ENCODE measurements at places on chromosomes 1 and 21.

DNA sequence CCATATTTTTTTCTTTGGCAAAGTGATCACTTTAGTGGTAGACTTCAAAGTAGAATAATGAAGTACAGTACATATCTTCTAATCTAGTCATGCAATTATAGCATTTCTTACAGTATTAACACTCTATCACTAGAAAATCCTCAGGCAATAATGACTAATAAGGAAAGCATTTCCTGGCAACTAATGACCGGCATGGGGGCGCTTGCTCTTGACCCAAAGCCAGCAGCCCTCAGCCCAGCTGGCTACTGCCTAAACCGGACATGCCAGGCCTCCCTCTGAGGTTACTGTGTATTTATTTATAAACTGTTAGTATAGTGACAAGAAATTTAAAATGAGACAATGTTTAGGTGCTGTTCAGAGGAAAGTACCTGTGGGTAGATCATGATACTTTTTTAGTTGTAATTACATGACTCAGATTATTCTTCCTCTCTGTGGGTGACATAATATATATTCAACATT is 633.8 kb downstream of the PTPRC start:
- DNase-seq = no peak

DNA sequence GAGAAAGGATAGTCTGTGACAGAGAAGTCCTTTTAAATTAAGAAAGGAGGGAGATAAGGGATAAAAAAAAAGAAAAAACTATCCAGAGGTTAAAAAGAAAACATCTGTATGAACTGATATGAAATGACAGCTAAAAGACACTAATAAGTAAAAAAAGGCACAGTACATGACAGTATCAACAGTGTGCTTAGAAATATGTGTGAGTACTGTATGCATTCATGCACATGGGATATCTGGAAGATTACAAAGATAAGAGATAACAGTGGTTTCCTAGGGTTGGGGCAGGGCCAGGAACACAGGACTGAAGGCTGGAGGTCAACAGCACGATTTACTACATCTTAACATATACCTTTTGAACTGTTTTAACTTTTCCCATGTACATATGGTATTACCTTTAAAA is 13.3 kb downstream of the PTP4A2 start:
- DNase-seq = no peak

DNA sequence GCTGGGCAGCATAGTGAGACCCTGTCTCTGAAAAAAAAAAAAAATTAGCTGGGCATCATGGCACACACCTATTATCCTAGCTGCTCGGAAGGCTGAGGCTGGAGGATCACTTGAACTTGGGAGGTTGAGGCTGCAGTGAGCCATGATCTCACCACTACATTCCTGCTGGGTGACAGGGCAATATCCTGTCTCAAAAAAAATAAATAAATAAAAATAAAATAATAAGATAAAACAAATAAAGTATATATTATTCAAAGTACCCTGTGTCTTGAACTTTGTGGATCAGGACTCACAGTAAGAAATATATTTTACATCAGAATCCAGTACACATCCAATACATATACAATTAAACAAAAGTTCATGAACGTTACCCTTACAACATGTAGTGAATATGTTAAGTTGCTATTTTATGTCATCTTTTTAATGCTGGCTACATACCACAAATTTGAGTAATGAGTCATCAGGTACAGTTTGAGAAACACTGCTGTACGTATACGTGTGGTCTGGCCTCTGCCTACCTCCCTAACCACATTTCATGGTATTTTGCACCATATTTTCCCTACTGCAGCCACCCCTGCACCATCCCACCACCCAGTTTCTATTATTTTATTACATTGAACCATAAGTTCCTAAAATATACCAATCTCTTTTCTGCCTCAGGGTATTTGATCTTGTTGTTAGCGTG is 4.4 kb downstream of the NME7 start:
- DNase-seq = no peak

DNA sequence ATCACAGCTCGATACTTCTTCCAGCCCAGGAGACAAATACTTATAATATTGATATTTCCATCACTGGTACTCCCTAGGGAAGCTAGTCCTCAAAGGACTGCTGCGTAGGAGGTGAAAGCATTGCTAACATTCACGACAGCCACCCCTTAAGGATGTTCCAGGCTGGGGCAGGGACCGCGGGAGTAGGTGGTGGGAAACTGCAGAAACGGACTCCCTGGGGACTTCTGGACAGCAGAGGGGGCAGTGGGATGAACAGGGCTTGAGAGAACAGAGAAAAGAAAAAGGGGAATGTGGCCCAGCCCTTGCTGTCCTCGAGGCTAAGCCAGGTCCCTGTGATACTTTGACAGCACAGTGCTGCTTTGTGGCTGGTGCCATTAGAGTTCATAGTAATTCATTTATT is 108.0 kb downstream of the HMGB4 start:
- no peak for DNase-seq

DNA sequence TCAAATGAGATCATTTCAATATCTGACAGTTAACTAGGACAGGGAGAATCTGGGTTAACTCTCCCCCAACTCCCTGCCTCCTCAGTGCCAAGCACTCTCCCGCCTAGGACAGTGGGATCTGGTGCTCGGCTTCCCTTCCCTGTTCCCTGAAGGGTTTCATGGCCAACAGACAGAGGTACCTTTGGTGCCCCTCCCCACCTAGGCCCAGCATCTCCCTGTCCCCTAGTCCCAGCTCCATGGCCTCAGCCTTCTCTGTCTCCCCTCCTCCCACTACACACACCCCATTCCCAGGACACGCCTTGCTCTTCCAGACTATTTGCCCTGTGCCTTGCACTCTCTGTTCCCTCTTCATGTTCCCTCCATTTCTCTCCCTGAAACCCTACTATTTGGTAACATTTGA is 77.1 kb downstream of the CD247 start:
- no peak for DNase-seq

GRCh38 chr1:62435231-62436038 is 1.4 kb upstream of the USP1 start:
- DNase-seq = no peak

GRCh38 chr1:92031281-92032110 is 1.7 kb downstream of the EPHX4 start:
- no peak for DNase-seq

DNA sequence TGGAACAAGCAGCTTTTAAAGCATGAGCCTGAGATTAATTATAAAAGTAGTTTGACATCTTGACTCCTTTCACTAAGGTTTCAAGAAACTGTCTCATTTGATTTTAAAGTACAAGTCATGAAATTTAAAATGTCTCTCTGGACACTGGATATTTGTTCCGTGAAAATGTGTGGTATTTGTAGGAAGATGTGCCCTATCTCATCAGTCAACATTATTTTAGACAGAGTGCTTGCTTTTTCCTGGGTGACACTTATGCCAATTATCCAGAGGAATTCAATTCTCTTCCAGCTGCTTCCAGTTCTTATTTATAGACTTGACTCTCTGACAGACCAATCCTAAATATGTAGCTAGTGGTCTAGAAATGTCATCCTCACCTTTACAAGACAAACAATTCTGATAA is 300.4 kb downstream of the PLA2G4A start:
- DNase-seq = no peak

DNA sequence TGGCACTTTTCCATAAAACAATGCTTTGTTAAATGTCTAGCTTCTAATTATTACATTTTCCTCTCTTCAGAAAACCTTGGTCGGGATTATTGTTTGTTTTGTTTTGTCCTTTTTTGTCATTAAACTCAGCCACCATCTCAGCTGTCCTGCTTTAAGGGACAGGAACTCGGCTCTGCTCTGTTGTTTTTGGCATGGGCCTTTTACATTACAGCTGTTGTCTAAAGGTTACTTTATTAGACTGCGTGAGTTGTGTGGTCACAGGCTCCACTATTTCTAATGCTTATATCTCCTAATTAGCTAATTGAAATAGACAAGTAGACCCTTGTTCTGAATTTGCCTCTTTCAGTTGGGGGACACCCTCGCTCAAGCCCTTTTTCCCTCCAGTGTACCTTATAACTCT is 1.6 kb downstream of the PALMD start:
- DNase-seq = no peak

- no peak for DNase-seq
Measured at GRCh38 chr1:169590932-169591331, 4.7 kb upstream of the F5 start.

DNA sequence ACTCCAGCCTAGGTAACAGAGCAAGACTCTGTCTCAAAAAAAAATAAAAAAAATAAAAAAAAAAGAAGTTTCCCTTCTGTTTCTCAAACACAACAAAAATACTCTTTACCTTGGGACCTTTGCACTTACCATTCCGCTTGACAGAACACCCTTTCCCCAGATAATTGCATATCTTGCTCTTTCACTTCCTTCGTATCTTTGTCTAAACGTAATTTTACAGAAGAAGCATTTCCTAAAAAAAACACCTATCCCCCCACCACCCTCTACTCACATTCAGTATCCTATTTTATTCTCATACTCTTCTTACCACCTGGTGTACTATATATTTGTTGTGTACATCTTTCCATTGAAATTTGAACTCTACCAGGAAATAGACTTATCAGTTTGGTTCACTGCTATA is 32.7 kb downstream of the ASH1L start:
- DNase-seq = no peak

DNA sequence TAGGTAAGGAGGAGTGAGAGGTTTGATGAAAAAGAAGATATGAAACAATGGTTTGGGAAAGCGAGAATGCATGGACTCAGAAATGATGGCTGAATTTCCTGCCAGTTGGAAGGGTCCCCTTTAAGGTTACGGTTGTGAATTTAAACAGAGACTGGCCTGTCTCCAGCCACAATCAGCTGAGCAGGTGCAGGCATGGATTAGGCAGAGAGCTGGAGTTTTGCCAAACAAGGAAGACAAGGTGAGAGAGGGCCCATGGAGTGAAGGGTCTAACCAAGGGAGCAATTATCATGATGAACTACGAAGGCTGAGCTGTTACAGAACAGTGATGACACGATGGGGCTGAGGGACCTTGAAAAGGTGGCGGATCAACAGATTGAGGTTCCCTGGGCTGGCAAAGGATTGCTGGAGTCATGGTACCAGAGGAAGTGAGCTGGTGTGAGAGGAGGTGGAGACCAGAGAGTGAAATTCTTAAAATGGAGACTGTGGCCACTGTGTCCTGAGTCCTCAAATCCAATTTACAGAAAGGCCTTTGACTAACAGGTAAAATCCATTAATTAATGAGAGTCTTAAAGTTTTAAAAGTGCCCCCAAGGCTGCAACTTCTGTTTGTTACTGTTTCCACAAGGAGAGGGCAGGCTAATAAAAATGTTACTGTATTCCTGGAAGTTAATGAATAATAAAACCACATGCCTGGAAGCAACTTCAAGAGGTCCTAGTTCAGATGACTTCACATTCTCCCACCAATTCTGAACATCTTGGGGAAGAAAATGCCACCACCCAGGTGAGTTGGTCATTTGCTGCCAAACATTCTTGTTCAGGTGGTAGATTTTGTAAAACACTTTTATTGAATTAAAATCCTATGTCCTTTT is 41.5 kb downstream of the LHX9 start:
- DNase-seq = no peak

DNA sequence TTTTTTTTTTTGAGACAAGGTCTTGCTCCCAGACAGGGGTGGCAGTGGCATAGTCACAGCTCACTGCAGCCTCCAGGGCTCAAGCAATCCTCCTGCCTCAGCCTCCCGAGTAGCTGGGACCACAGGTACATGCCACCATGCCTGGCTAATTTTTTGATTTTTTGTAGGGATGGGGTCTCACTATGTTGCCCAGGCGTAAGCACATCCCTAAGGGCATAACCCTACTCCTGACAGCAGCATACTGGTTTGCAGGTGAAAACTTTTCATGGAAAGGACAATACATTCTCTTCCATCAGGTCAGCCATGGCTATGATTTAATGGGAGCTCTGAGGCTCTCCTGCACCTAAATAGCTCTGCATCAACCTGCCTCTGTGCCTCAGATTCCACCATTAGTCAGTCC is 29.4 kb downstream of the UBIAD1 start:
- DNase-seq = no peak

DNA sequence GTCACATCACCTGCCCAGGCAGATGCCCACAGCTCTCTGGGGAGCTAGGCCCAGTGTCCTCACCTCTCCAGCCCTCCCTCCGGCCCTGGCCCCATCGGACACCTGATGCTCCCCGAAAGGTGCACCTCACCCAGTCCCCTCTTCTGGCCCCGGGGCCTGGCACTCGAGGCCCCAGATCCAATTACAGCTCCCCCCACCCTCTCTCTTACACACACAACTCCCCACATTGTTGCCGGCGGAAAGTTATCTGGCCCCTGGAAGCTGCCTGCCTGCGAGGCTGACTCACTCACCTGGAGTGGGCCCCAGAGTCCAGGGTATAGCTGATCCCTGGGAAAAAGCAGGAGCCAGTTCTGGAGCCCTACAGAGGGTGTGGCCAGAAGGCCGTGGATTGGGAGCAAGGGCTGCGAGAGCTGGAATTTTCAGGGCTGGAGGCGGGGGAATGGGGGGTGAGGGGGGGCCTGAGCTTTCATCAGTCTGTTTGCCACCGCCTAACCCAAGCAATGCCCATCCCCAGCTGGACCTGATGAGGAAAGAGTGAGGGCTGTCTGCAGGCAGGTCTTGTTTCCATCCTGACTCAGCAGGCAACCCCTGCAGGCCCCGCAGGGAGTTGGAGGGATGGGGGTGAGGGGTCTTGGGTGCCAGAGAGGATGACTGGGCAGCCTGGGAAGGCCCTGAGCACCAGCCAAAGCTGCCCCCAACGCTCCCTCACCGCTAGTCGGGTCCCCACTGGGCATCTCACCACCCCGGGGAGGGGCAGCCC is 948 bp downstream of the FBXO2 start:
- no peak for DNase-seq
